ENCODE measurements at places on chromosomes 11 and 22. TPM values are rescaled to one million over a fixed set of nuclear protein-coding genes. Genes with fewer than 3 reads are reported as not detected.

DNA sequence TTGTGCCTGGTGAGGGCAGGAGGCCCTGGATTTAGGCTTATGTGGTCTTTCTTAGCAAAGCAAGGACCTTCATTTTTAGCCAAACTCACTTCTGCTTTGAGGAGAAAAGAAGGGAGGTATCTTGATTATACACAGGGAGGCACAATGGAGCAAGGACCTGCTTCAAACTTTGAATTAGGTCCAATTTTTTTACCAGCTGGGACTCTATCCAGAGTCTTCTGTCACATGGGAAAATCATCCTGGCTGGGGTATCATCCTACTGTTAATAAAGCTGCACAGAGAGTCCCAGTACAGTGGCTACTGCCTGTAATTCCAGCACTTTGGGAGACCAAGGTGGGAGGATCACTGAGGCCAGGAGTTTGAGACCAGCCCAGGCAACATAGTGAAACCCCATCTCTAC, 87.8 kb downstream of the CWC15 start:
- H3K4me3 ChIP-seq, result no peak overlapping the region
- no peak for DNase-seq
- H3K4me1 ChIP-seq, result no peaks in the 10 kb centered on the region
- H3K27me3 ChIP-seq, result no peaks in the 10 kb centered on the region
- H3K36me3 ChIP-seq, result peaks cover 23% of the 10 kb centered on the region
- no peak overlapping the region for H3K27ac ChIP-seq

C11orf42 gene
- total RNA-seq, result not detected

DNA sequence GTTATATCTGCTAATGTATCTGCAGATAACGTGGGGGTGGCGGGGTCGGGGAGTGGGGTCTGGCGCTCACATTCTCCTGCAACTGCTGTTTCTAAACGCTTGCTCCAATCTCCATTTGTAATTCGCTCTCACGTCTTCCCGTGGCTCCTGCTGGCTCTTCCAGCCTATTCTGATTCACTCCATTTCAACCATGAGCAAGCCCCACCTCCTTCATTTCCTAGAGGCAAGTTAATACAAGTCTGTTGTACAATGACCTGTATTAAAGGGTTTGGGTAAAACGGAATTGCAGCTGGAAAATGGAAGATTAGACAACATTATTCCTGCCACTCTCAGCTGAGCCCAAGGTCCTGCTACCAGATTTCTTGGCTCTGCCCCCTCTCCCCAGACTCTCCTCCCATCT, 132.3 kb downstream of the CSNK2A3 start:
- no peaks in the 10 kb centered on the region for H3K36me3 ChIP-seq
- DNase-seq, result no peak

DNA sequence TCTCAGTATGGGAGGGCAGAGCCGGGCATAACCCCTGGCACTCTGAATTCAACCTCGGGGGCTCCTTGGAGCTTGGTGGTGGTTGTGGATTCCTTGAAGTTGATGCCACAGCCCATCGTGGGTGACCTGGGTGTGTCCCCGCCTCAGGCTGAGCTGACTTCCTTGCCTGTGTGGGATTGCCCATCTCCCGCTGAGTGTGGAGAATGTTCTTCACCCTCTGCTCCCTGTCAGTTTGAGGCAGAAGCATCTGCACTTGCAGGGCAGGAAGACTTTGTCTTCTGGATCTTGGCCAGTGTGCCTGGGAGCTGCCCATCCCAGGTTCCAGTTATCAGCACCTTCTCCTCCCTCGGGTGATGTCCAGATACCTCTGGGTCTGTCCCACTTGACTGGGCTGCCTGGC, 25.3 kb downstream of the CD82 start:
- H3K27ac ChIP-seq, result no peak overlapping the region
- H3K4me1 ChIP-seq, result no peaks in the 10 kb centered on the region
- H3K36me3 ChIP-seq, result no peaks in the 10 kb centered on the region
- no peaks in the 10 kb centered on the region for H3K27me3 ChIP-seq
- no peak overlapping the region for H3K4me3 ChIP-seq

NAV2 gene
- 46.3 TPM for total RNA-seq

- no peak overlapping the region for H3K27ac ChIP-seq
- H3K27me3 ChIP-seq, result no peaks in the 10 kb centered on the region
- DNase-seq, result no peak
- H3K4me1 ChIP-seq, result peaks cover 7% of the 10 kb centered on the region
Measured at GRCh38 chr11:61918938-61919704, 1.8 kb upstream of the RAB3IL1 start.

DNA sequence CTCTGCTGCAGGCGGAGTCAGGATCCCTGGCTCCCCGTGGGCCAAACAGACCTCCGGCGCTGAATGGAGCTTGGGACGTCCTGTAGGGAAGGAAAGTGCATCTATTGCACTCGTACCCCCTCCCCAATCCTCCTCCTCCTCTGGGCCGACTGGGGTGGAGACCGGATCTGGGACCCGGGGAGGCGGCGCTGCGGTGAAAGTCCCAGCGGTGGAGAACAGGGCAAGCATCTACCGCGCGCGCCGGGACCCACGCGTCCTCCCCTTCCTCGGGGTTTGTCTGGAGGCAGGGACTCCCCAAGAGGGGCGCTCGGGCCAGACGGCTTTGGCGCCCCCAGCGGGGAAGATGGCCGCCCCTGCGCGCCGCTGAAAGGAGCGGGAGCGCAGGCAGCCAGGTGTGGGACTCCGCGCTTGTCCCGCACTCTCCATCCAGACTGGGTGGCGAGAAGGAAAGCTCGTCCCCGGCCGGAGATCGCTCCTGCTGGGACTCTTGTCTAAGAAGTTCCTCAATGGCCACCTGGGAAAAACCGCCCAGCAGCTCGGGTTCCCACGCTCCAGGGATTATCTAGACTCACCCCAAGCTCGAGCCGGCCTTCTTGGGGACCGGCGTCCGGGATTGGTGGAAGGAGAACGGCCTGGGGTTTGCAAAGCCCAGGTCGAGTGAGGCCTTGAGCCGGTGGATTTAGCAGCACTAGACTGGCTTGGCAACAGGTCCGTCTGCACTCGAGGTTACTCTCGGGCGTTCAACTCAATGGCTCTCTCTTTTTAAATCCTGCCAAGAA, 718 bp downstream of the FADS2 start:
- H3K36me3 ChIP-seq, result peaks cover 31% of the 10 kb centered on the region
- peaks cover 7% of the 10 kb centered on the region for H3K4me1 ChIP-seq
- H3K27me3 ChIP-seq, result no peaks in the 10 kb centered on the region
- H3K4me3 ChIP-seq, result peak overlapping the region; percentile 93

DNA sequence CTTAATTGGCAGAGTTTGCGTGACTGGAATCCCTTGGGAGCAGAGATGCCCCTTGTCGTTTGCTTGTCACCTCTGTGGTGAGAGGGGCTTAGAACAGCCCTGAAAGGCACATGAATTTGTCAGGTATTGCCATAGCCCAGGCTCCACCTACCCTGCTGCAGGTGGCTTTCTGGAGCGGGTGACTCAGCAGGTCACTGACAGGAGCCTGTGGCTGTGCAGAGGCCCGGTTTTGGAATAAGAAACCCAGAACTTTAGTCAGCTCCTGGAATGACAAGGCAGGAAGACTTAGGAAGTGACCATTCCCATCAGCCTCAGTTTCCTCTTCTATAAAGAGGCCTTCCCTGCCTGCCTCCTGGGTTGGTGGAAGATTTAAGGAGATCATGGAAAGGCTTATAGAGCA, 539.7 kb downstream of the INSC start:
- no peaks in the 10 kb centered on the region for H3K27me3 ChIP-seq
- no peak overlapping the region for H3K27ac ChIP-seq
- DNase-seq, result no peak

GRCh38 chr22:49608228-49608627, 219.4 kb downstream of the BRD1 start:
- no peak for DNase-seq
- H3K36me3 ChIP-seq, result peaks cover 14% of the 10 kb centered on the region
- H3K27me3 ChIP-seq, result no peaks in the 10 kb centered on the region
- no peaks in the 10 kb centered on the region for H3K4me1 ChIP-seq

MMP12 gene
- not detected for total RNA-seq

AQP11 gene
- total RNA-seq, result 0.72 TPM
